ENCODE measurements at places on chromosomes 3 and 15.

DNA sequence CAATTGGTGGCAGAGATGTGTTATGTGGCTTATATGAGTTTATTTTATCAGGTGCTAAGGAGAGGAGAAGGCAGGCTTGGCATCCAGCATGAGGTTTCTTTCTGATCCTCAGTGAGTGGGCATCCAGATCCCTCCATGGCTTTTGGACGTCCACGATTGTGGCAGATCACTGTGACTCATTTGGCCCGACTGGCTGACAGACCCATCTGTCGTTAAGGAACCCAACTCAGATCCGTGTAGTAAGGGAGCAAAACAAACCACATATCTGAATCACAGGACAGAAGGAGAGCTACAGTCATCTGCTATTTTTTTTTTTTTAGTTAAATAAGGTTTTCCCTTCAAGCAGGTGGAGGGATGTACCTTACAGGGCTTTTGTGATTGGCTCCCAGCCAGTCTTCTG, 197.0 kb upstream of the KCNH8 start:
- DNase-seq = no peak

DNA sequence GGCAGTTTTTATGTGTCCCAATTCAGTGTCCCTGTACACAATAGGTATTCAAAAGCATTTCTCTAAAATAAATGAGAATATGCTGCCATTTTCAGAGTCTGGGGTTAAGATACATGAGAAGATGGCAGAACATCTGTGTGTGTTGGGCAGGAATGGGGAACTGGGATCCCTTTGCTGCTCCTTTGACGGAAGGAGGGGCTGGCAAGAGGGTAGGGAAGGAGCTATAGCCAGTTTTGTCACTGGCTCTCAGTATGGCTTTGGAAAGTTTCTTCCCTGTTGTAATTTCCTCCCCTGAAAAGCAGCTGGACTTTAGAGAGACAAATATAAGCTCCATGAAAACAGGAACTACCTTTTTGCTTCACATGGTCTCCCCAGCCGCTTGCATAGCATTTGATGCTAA, 137.5 kb upstream of the PRR23C start:
- no peak for DNase-seq

DNA sequence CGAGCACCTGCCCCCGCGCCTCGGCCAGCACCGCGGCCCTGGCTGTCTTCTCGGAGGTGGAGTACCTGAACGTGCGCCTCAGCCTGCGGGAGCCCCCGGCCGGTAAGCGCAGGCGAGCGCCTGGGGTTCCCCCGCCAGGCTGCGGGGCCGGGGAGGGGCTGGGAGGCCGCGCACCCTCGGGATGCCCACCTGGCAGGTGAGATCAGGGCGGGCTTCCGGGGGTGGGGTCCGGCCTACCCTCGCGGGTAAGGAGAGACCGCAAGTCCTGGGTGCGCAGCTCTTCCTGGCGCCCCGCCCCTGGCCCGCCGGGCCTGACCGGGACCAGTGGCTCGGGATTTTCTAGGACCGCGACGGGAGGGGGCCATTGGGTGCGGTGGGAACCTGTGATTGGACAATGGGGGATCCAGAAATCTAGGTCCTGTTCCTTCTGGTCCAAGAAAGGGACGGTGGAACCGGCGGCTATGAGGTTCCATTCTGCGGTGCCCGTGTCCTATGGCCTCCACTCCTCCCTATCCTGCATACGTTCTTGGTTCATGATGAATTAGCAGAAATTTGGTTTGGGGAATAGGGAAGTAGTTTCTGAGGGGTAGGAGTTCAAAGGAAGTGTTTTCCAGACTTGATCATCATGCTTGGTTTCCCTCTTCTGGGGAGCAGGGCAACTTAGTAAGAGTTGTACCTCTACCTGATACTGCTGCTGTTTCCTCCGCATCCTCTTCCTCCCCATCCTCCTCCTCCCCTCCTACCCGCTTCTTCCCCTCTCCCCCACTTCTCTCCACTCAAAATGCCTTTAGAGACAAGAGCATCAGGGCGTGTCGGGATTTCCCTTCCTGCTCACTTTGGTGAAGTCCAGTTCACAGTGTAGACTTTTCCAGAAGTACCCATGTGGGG, 808 bp downstream of the ARRDC4 start:
- no peak for DNase-seq

DNA sequence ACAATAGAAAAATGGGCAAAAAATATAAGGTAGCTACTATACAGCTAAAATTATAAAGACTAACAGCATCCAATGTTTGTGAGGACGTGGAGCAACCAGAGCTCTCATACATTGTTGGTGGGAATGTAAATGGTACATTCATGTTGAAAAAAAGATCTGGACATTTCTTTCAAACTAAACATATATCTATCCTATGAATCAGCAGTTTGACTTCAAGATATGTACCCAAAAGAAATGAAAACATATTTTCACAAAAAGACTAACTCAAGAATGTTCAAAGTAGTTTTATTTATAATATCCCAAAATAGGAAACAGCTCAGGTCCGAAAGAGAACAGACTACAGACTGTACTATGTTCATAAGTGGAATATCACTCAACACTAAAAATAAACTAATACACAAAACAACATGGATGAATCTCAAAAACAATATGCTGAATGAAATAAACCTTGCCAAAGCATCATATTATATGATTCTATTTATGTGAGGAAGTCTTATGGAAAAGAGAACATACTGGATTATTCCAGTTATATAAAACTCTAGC, 8.8 kb upstream of the TTBK2 start:
- DNase-seq = no peak

- no peak for DNase-seq
Measured at GRCh38 chr3:13125092-13126015, 52.1 kb upstream of the IQSEC1 start.

DNA sequence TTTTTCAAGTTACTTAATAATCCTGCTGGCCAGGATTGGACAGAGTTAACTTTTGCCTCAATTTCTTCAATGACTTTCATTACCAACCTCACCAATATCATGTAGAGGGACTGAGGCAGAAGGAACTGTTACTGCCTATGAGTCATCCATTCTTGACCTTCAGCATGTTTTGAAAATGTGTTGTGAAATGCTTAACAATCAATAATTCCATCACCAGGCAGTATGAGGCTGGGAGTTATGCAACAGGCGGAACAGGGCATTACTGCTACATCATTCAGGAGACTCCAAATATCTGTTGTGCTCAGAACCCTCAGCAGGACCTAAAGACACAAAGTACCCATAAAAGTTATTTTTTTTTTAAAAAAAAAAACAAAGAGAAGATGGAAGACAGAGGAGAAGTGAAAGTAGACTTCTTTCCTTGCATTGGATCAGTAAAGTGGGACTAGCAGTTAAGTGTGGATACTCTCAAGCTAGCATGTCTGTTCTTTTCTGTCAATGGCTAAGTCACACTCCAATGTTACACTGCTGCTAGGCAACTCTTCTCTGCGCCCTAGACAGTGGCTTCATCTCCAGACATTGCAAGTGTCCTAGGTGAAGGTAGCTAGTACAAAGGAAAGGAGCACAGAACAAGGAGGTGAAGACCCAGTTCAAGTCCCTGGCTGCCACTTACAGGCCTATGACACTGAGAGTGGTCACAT, 184.9 kb upstream of the LPP start:
- DNase-seq = no peak

DNA sequence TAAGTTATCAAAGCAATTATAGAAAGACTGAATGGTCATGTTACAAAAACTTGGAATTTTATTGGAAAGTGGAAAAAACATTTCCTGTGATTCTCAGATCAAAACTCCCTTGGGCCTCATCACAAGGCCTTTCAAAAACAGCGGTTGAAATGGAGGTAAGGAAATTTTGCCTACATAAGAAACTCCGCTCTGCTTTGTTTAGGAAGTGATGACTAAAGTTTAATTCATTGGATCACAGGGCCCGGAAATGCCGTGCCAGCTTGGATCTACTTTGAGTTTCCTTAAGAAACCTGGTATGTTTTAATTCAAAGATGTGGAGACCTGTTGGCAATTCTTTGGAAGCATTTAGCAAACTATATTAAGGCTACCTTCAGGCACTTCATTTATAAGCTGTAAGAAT, 143.9 kb upstream of the MME start:
- no peak for DNase-seq

GRCh38 chr3:187210545-187211327, 13.4 kb downstream of the RTP1 start:
- DNase-seq = no peak

DNA sequence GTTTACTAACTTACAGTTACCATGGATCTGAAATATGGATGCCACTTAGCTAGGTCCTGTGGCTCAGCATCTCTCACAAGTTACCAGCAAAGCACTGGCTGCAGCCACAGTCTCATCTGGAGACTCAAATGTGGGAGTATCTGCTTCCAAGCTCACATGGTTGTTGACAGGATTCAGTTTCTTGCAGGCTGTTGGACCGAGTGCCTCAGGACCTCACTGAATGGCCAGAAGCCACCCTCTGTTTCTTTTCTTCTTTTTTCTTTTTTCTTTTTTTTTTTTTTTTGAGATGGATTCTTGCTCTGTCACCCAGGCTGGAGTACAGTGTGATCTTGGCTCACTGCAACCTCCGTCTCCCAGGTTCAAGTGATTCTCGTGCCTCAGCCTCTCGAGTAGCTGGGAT, 20.1 kb upstream of the AMOTL2 start:
- DNase-seq = no peak

DNA sequence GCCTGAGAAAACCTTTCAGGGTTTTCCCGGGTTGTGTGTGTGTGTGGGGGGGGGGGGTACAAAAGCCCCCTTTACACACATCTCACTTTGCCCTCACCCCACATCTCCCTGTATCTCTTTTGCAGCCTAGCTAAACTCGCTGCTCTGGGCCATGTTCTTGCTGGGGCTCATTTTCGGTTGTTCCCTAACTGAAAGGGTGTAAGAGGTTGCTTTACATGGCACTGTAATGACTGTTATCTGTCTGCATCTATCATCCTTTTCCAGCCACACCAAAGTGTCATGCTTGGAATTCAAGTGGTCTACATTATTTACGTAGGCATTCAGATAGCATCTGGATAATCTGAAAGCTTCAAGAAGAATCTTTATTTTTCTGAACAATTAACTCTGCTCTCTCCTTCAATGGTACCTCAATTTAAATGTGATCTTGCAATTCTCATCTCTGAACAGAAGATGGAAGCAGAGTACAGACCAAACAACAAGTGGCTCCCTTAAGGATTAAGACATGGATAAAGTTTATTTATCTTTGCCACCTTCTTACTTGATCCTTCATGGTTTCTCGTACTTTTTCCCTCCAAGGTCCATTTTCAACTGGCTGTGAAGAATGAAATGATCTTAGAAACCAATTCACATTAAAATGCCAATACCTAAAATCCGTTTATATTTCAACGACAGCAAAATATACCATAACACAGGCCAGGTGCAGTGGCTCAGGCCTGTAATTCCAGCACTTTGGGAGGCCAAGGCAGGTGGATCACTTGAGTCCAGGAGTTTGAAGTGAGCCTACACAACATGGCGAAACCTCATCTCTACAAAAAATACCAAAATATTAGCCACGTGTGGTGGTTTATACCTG, 34.9 kb downstream of the DCLK3 start:
- DNase-seq = no peak

DNA sequence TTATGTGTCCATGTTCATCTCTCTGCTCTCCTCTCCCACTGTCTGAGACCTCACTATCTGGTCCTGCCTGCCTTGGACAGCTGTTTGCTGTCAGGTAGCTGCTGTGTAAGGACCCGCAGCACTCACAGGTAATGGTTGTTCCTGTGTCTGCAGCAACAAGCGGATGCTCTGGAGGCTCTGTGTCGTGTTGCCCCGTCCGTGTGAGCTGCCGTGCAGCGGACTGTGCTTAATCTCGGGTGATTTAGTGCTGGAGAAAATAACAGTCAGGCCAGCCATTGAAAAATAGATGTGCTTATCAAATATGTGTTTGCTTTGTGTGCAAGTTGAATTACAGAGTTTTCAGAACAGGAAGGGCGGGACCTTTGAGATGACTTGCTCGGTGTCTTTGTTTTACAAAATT, 121.4 kb downstream of the GABRG3 start:
- no peak for DNase-seq

DNA sequence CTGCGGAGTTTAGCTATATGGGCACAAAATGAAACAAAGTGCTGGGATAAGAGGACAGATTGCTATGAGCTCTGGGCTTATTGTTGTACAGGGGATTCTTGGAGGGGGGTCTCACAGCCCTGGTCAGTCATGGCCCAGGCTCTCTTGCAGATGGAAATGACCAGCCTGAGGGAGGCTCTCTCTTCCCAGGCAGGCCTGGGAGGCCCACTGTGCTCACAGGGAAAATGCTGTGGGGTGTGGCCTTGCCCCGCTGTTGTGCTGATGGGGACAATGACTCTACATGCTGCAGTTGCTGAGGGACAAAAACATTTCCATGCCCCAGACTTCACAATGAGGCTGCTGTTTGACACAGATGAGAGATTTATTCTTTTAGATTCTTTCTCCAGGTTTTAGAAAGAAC, 202.2 kb downstream of the KLF13 start:
- no peak for DNase-seq

GRCh38 chr3:150733936-150734794, 28.8 kb downstream of the SIAH2 start:
- DNase-seq = no peak

DNA sequence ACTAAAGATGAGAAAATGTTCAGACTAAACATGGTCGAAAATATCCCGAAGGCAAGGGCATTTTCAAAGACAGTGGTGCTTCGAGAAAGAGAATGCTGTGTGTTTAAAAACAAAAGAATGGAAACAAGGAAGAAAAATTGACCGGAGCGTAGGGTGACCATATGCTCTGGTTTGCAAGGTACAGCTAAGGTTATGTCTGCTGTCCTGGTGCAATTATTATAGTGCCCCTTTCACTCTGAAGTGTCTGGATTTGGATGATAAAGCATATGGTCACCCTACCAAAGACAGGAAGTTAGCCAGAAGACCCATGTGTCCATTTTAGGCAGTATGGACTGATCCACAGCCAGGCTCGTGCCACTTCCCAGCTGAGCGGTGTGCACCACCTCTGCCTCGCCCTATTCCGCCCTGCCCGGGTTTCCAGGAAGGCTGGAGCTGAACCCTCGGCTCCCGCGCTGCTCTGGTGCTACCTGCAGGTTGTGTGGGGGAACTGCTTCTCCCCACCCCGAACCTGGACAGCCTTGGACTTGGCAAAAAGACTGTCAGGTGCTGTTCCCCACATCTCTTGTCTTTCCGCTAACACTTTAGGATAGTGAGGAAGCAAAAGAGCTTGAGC, 25.2 kb downstream of the GOLGA6D start:
- DNase-seq = no peak

GRCh38 chr3:34957677-34958076, 681.6 kb upstream of the ARPP21 start:
- DNase-seq = no peak

- DNase-seq = no peak
Measured at GRCh38 chr15:64775551-64776401, at the start of gene RBPMS2. RBPMS2 (minus strand) TSS chr15:64775589; CDS start chr15:64775319, 270 bp downstream.

- no peak for DNase-seq
Measured at GRCh38 chr3:182261041-182261440, 532.3 kb upstream of the ATP11B start.

Measured in T-helper 2 cell treated with Interferon-gamma antibody and Interleukin-4, amounts not matched to agents 5 μg/mL and 100 μg/mL, for 36 hours (primary cell).